ENCODE measurements at places on chromosomes 12 and 14. TPM values are rescaled to one million over a fixed set of nuclear protein-coding genes. Genes with fewer than 3 reads are reported as not detected.

Gene FGD4
- 7.1 TPM for total RNA-seq

Gene SIRT4
- total RNA-seq = 0.50 TPM

Gene OR6C2
- total RNA-seq = not detected

Gene PLEKHH1
- total RNA-seq = 0.12 TPM

Gene KRT7
- total RNA-seq = 6.3 TPM

Gene TAS2R42
- total RNA-seq = not detected

Gene KRT73
- not detected for total RNA-seq

All from cardiac ventricle fibroblast (primary cell).